ENCODE measurements at places on chromosomes 12 and 14.
A peak's percentile ranks its signal among the peaks of the same experiment; 100 is the strongest.

DNA sequence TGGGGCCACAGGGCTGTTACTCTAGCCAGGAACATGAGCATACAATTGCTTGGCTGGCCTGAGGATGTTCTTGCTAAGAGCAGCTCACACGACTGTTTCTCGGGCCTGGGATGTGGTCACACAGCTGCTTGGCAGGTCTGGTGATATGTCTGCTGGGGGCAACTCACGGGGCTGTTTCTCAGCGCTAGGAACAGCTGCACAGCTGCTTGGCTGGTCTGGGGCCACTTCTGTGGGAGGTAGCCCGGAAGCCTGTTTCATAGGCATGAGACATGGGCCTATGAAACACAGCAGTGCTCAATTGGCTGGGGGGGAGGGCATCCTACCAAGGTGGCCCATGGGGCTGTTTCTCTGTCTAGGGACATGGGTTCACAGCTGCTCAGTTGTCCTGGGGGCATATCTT is 73.4 kb upstream of the DDHD1 start:
- no peak for DNase-seq

- no peak for DNase-seq
Measured at GRCh38 chr12:16369156-16369555, 21.7 kb downstream of the MGST1 start.

- no peak for DNase-seq
Measured at GRCh38 chr12:32897281-32897610, 669 bp upstream of the PKP2 start.

GRCh38 chr14:59964251-59965007 is 44.5 kb downstream of the LRRC9 start:
- no peak for DNase-seq

DNA sequence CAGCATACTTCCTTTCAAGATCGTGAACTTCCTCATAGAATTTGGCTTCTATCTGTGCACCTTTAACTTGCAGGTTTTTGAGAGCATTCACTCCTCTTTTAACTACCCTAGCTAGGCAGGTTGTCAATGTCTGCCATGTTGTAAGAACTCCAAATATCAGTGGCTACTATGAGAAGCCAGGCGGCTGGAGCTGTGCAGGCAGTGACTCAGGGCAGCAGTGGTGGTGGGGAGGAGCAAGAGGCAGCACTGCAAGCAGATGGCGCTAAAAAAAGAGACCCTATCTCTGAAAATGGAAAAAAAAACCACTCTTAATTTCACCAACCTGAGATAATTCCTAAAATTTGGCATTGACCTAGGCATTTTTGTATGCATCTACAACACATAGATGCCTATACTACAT is 28.5 kb downstream of the YARS2 start:
- no peak for DNase-seq

DNA sequence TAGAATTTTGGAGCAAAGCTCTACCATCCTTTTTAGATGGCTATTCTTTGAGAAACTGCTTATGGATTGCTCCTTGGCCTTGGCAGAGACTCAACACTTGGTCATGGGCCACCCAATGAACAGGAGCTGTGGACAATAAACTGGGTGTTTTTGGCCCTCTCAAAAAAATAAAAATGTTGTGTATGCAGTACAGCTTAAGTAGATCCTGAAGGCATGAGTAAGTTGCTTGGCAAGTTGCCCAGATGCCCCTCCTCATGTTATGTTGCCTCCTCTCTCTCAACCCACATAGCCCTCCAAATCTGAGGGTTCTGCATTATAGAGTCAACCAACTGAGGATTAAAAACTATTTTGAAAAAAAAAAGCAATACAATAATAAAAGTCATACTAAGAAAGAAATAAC is 124.9 kb downstream of the ATP23 start:
- DNase-seq: no peak

DNA sequence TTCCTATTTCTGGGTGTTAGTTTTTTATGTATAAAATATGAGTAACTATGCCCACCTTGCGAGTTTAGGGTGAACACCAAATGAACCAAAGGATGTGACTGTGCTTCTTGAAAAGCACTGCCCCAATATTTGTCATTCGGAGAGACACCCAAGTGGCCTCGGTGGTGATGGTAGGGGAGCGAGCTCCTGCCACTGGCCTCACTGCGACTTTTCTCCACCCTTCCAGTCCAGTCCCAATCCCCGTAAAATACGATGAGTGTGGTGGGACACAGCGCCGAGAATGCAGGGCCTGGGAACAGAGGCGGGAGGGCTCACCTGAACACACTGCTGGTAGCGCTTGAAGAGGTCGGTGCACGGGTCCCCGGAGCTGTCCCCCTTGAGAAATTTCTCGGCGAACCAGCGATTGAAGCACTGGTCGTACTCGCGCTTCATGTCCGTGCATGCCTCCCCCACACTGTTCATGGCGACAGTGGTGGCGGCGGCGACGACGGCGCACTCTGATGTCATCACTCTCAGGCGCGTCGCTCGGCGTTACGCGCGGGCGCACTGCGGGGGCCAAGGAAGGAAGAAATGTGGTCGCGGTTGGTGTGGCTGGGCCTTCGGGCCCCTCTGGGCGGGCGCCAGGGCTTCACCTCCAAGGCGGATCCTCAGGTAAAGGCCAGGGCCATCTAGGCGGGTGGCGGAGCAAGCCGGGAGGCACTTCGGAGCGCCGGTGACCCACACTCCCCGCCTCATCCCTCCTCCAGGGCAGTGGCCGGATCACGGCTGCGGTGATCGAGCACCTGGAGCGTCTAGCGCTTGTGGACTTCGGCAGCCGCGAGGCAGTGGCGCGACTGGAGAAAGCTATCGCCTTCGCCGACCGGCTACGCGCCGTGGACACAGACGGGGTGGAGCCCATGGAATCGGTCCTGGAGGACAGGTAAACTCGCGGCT is at the start of the genes GATC and TRIAP1:
GATC (plus strand) TSS at position 534 of the 933 bp plus-strand sequence; CDS start at position 571, 37 bp downstream.
TRIAP1 (minus strand) TSS at position 474 of the 933 bp plus-strand sequence; CDS start at position 462, 12 bp downstream.
- peak; percentile 95 for DNase-seq

DNA sequence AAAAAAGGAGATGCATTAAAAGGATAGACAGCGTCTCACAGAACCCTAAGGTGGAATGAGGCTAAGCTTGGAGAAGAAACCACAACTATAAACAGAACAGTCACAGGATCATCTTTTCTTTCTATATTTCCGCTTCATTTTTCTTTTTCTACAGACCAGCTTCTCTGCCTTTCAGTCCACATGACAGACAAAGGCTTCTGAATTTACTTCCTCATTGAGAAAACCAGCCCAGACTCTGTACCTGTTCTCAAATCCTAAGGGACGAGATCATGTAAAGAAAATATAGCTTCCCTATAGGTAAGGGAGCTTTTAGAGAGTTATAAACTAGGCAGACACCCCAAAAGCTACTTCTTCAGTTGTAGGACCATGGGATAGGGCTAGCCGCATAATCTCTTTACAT is 17.4 kb downstream of the SGPP1 start:
- DNase-seq: no peak

GRCh38 chr12:30961030-30961429 is 34.5 kb downstream of the TSPAN11 start:
- DNase-seq: no peak

DNA sequence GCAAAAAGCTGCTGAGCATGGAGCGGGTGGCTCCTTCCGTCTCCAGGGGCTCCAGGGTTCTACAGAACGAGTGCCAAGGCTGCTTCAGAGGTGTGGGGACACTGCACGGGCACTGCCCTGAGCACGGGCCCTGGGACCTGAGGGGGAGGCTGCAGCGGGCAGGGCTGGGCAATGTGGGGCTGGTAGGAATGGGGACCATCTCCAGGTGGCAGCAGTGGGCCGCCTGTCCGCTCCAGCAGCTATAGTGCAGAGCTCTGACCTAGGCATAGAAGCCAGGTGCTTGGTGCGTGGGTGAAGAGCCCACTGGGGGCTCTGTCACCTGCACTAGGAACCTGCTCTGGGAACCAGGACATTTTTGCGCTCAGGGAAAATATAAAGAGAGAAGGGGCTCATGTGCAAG is 22.3 kb downstream of the HDAC7 start:
- no peak for DNase-seq

DNA sequence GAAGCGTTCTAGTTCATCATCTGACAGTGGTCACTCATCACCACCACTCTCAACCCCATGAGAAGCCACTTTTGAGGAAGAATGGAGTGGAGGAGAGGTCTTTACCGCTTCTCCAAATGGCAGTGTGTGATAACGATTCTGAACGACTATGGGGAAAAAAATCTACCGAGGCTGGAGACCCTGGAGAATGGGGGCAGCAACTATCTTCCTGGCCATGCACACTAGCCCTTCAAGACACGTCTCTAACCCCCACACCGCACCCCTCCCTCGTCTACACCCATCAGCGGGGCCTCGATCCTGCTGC is 365 bp downstream of the ING4 start:
- DNase-seq: no peak

DNA sequence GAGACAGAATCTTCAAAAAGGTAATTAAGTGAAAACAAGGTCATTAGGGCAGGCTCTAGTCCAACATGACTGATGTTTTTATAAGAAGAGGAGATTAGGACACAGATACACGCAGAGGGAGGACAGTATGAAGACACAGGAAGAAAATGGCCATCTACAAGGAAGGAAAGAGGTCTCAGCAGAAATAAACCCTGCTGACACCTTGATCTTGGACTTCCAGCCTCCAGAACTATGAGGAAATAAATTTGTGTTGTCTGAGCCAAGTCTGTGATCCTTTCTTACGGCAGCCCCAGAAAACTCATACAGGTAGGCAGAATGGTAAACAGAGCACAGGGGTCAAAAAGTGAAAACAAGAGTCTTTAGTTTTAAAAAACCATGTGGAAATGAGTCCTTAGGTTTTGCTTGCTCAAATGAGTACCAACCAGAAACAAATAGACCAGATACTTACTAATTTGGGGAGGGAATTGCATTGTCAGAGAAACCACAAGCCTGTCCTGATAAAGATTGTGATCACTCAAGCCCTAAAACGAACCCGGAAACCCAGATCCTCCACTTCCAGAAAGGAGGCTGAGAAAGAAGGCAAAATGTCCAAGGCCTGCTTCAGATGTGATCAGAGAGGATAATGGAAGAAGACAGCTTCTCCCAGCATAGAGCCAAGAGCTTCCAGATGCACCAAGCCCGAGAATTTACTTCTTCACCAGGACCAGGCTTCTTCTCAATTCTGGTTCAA is 93.9 kb downstream of the DUSP6 start:
- DNase-seq: no peak

DNA sequence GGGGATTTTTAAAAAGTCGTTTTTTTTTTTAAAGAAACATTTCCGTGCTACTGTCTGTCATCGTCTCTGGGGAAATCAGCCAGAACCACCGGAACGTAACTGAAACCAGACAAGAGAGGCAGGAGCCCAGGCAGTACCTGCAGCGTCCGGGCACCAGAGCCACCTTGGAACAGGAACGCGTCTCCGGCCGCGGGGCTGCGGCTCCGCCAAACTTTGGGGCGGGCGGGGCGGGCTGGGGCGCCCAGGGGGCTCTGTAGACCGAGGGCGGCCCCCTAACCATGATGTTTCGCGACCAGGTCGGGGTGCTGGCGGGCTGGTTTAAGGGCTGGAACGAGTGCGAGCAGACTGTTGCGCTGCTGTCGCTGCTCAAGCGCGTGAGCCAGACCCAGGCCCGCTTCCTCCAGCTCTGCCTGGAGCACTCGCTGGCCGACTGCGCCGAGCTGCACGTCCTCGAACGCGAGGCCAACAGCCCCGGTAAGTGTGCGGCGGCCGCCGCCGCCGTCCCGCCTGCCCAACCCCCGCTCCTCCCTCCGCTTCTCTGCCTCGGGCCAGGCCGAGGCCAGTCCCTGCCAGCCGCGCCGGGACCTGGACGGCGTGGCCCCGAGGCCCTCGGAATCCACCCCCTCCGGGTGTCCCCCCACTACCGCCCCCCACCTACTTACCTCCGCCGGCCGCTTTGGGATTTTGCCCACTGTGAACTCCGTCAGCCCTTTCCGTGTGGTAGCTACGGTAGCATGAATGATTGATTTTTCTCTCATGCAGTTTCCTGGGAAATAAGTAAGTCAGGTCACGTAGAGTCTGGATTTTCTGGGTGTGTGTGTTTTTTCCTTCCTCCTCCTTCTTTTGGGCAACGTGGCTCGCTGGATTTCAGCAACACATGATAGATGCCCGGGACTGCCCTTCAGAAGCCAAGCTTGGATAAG is 972 bp downstream of the SAMD4A start:
- DNase-seq: peak; percentile 53

DNA sequence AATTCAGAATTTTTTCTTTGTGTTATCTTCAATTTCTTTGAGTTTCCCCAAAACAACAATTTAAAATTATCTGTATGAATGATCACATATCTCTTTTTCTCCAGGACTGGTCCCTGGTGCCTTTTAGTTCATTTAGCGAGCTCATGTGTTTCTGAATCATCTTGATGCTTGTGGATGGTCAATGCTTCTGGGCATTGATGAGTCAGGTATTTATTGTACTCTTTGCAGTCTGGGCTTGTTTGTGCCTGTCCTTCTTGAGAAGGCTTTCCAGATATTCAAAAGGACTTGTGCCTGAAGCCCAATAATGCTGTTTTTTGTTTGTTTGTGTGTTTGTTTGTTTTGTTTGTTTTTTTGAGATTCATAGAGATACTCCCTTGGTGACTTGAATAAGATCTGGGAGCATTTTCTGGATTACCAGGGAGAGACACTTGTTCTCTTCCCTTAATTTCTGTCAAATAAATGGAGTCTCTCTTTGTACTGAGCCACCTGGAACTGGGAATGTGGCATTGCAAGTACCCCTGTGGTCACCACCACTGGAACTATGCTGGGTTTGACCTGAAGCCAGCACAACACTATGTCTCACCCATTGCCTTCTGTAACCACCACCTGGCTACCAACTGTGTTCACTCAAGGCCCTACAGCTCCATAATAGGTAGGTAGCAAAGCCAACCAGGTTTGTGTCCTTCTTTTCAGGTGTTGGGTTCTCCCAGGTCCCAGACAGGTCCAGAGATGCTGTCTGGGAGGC is 56.3 kb downstream of the SLC6A15 start:
- no peak for DNase-seq

- DNase-seq: no peak
Measured at GRCh38 chr12:88437226-88437625, 143.0 kb downstream of the KITLG start.

GRCh38 chr12:128807161-128807724 is 16.5 kb downstream of the SLC15A4 start:
- no peak for DNase-seq

GRCh38 chr12:80472911-80473500 is 29.0 kb downstream of the PTPRQ start:
- no peak for DNase-seq

DNA sequence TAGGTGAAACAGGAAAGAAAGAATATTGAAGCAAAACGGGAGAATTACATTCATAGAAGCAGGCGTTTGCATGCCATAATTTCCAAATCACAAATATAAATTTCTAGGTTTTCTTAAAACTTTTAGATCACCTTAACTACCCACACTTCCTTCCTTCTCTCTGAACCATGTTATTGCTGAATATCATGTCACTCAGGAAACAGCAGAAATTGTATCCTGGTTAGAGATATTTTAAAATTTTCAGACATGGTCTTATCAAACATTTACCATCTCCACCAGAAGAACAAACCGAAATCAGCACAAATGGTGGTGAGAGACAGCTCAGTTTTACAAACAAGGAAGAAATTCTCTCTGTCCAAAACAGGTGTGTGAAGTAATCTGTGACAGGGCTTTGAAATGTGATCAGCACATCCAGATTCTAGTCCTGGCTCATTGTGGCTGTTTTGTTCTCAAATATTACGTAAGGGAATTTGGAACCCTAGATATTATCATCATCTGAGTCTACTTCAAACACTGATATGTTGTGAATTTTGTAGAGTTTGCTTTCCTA is 16.3 kb downstream of the TESPA1 start:
- DNase-seq: no peak

All from activated T-cell treated with anti-CD3 and anti-CD28 coated beads, Interleukin-2, amount 50 U/mL, for 48 hours (primary cell).